Activated CD4-positive, alpha-beta T cell treated with anti-CD3 and anti-CD28 coated beads, Interleukin-2, amount 50 U/mL, for 4 hours (primary cell): ENCODE measurements at places on chromosomes 7 and 10.
A peak's percentile ranks its signal among the peaks of the same experiment; 100 is the strongest.

DNA sequence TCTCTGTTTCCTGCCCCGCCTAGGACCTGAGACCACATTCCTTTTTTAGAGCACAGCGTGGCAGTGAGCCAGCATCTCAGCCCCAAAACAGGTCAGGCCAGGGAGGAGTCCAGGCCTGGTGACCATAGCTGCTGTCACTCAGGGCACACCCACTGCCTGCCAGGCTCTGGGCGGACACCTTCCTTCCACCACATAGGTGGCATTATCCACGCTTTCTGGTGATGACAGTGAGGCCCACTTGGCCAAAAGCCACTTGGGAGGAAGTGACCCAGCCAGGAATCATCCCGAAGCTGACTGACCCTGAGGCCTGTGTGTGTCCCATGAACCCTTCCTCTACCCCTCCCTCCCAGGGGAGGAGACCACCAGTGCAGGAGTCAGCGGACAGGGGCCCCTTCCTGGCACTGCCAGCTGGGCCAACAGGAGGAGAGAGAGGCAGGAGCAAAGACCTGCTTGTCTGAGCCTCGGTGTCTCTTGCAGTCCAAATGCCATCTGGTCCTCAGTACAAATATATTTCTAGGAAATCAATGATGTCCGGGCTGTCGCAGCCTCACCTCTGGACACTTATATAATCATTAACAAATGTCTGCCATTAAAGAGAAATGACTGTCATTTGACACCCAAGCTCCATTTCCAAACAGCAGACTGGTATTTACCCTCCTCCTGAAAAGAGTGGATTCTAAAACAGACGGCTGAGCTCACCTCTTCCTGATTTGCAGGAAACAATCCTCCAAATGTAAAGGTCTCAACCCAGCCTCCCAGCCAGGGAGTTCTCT, 63.0 kb downstream of the ABRAXAS2 start:
- DNase-seq, result no peak

DNA sequence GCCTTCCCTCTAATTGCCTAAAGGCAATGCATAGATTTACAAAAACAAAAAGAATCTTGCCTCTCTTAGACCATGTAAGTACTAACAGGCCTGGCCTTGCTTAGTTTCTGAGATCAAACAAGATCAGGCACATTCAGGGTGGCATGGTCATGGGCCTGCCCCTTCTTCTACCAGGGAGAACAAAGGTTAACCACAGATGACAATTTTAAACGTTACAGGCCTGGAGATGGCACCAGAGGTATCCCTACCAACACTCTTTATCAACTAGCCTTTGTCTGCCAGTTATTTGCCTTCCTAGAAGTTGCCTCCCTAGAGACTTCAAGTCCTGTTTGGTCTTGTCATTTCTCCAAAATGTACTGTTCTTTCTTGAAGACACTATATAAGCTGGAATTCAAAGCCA, 252.6 kb downstream of the DOCK4 start:
- DNase-seq, result no peak

- peak; percentile 46 for DNase-seq
Observed at GRCh38 chr10:61896854-61897661, 4.4 kb upstream of the ARID5B start.

- DNase-seq, result no peak
Observed at GRCh38 chr7:108205311-108205710, 75.2 kb upstream of the LAMB4 start.

GRCh38 chr10:33412653-33413361, 78.3 kb upstream of the NRP1 start:
- no peak for DNase-seq

DNA sequence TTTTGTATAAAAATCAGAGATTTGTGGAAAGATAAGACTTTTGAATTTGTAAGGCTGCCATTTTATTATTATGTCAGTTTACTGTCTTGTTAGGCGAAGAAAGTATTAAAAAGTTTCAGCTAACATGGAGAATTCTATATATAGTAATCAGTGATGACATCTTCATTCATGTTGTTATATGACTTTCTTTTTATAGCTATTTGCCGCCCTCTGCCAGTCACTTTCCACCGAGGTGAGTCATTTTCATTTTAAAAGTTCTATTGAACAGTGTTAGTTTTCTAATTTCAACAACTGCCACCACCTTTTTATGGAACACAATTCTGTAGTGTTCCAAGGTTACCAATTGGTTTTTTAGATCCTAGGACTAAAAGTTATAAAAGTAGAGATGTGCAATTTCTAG, 11.8 kb downstream of the CUTC start:
- no peak for DNase-seq

- DNase-seq, result no peak
Observed at GRCh38 chr10:71358277-71358676, 38.4 kb upstream of the CDH23 start.

DNA sequence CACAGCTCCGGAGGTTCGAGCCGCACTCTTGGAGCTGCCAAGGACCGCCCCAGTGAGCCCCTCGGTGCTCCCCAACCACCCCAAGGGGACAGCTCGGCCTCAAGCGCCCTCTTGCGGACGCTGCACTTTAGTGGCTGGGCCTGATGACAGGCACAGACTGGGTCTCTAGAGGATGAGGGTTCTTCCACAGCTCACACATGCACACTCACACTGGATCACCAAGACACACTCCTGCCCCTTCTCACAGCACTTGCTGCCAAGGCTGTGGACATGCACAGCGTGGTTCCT, 2.1 kb downstream of the RET start:
- no peak for DNase-seq

DNA sequence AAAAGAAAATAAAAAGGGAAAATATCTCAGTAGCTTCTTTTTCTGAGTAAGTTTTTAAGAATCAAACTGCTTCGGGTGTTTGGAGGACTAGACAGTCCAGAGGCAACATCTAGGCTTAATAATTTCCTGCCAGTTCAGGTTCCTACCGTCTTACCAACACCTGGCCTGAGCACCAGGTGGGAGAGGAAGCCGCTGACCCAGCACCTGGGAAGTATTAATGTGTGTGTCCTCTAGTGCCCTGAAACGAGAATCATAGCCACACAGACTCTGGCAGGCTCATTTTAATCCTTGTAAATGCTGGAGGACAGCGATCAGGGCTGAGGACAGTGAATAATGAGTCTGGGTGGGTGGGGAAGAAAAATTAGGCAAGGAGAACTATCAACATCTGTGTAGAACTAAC, 137.4 kb downstream of the ZNF438 start:
- DNase-seq, result no peak

DNA sequence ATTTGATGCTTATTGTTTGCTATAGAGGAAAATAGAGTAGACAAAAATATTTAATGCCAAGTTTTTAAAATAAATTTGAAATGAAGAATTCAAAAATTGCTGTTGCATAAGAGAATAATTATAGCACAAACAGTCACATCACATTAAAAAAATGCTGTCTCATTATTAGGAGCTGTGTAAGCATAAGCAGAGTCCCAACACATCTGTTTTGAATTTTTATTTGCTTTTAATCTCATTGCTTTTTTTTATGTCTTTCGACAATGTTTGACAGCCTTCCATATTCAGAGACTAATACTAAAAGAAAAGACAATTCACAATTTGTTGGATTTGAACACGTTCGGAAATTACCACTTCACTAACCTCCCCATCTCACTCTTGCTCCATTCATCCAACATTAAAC, 143.5 kb downstream of the TFPI2 start:
- no peak for DNase-seq

GRCh38 chr10:128926711-128927110, 540.3 kb upstream of the MGMT start:
- no peak for DNase-seq

DNA sequence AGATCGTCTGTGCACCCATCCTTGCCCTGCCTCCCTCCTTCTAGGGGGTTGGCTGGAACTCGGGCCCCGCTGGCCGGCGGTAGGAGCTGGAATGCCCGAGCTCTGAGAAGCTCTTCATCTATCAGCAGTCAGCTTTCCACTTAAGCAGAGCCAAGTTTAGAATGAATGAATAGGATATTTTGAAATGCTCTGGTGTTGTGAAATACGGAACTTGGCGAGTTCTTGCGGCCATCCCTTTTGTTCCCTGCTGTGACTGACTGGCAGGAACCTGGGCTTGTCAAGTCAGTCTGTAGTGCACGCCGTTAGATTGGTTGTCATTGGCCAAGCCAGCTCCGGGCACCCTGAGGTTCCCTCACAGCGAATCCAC, 33.3 kb downstream of the FOXK1 start:
- DNase-seq, result no peak
